Inflammatory macrophage treated with lipopolysaccharide for 4 hours (primary cell): ENCODE measurements at places on chromosomes 7 and 10.

DNA sequence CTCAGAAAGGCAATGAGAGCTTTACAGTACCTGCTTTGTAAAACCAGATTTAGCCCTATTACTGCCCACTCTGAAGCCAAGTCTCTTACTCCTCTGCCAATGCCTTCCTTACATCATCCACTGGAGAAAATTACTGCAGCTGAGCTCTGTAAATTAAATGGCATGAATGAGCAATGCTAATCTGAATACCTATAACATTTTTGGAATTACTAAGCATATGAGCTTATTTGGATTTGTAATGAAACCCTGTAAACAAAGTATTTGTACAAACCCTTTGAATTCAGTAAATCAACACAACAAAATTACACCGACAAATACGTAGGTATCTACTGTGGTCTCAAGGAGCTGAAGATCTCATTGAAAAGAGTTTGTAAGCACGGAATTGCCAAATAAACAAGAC, 12.1 kb upstream of the CCNY start:
- DNase-seq, result no peak

DNA sequence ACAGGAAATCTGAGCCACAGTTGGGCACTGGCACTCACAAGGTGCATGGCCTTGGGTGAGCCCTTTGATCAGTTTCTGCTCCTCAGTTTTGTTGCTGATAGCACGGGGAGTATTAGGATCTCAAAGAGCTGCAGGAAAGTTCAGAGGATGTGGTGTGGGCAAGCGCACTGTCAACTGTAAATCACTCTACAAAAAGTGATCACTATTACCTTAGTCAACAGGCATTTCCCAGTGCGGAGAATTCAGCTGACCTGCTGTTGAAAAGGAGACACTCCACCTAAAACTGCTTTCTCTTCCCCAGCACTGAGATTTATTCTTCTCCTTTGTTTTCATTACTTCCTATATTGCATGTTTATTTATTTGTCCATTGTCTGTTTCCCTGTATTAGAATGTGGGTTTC, 331.0 kb downstream of the PRPF18 start:
- no peak for DNase-seq

DNA sequence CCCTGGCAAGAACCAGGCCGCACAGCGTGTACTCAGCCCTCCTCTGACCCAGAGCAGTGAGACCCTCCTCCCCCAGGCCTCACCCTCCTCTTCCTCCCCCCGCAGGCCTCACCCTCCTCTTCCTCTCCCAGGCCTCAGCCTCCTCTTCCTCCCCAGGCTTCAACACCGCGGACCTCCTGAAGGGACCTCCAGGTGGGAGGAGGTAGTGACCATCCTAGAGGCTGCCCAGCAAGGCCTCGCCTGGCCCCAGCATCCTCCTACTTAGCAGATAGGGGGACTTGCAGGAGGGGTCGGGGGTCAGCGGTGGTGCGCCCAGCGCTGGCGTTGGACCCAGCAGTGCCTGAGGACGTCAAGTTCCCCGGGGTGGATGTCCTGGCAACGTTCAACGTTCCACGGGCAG, 270.8 kb downstream of the ELFN1 start:
- DNase-seq, result no peak

- no peak for DNase-seq
Measured at GRCh38 chr10:79985481-79986072, 36.7 kb upstream of the SFTPD start.

DNA sequence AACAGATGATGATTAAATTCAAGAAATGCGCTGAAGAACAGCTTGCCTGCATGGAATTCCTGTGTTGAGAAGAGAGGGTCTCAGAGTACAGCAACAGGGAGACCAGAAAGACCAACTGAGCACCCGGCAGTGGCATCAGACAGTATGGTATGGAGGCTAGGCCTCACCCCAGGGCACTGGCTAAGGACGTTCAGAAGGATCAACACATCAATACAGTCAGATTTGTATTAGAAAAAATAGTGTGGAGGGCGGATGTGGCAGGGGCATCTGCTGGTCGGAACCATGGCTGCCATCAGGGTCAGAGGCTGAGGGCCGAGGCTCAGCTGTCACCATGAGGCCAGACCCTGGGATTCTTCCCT, 142.1 kb downstream of the ADARB2 start:
- DNase-seq, result no peak

DNA sequence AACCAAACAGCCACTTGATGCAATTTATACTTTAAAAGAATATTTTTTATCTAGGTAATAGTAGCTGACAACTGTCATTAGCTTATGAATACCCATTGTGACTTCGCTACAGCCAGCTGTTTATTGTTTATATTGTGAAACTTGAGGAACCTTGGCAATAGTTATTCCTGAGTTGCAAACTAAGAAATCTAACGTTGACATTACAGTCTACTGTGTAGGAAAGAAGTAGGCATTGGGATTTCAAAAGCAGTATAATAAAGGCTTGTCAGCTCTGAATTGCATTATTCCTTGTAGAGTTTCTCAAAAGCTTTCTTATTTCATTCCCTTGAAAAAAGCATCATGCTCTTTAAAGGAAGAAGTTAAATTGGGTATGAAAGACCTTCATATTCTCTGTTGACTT, 42.7 kb upstream of the OIT3 start:
- DNase-seq, result peak; percentile 83
